ENCODE measurements at places on chromosomes 4 and X.

GRCh38 chrX:39631276-39632229 is 466.2 kb downstream of the BCOR start:
- no peaks in the 10 kb centered on the region for H3K27me3 ChIP-seq
- peaks cover 31% of the 10 kb centered on the region for H3K4me1 ChIP-seq
- no peak overlapping the region for H3K27ac ChIP-seq
- no peak for DNase-seq
- no peak overlapping the region for H3K4me3 ChIP-seq

DNA sequence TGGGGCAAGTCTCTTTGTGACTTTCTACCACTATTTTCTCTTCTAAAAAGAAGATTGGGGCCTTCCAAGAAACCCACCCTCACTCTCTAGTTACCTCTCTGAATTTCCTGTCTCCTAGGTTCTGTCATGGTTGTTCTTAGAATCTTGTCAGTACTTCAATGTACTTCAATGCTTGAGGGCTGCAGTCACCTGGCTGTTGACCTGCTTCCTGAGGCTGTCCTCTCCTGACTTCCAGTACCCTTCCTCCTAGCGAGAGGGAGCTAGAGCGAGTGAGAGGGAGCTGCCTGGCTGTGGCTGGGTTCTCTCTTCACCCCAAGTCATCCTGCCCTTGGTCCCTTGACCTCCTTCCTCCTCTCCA is 17.7 kb downstream of the CD99L2 start:
- no peaks in the 10 kb centered on the region for H3K27me3 ChIP-seq
- peaks cover 35% of the 10 kb centered on the region for H3K4me1 ChIP-seq
- H3K27ac ChIP-seq = peak overlapping the region; percentile 87
- H3K36me3 ChIP-seq = peaks cover 15% of the 10 kb centered on the region
- no peak overlapping the region for H3K4me3 ChIP-seq

- no peaks in the 10 kb centered on the region for H3K27me3 ChIP-seq
- H3K36me3 ChIP-seq = no peaks in the 10 kb centered on the region
- no peak overlapping the region for H3K4me3 ChIP-seq
- no peak for DNase-seq
- no peaks in the 10 kb centered on the region for H3K4me1 ChIP-seq
These were observed 157.0 kb downstream of the PCDH18 start for GRCh38 chr4:137375111-137375850.

DNA sequence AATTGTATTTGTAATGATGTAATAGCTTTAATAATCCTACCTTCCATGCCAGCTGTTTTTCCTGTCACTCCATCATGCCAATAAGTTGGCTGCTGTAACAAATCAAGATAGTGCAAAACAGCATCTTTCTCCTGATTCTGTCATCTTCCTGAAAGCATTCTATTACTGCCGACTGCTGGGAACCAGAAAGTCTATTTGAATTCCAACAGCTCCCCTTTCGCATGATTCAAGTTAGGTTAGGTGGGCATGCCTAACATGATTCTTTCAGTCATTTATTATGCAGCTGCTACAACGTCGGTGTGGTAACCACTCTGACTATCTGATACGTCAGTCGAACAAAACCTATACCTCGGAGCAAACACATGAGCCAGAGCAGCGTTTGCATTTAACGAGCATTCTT is 127.9 kb upstream of the DMD start:
- no peak overlapping the region for H3K4me3 ChIP-seq
- no peaks in the 10 kb centered on the region for H3K27me3 ChIP-seq
- no peak for DNase-seq
- no peak overlapping the region for H3K27ac ChIP-seq
- H3K4me1 ChIP-seq = no peaks in the 10 kb centered on the region
- H3K36me3 ChIP-seq = no peaks in the 10 kb centered on the region

DNA sequence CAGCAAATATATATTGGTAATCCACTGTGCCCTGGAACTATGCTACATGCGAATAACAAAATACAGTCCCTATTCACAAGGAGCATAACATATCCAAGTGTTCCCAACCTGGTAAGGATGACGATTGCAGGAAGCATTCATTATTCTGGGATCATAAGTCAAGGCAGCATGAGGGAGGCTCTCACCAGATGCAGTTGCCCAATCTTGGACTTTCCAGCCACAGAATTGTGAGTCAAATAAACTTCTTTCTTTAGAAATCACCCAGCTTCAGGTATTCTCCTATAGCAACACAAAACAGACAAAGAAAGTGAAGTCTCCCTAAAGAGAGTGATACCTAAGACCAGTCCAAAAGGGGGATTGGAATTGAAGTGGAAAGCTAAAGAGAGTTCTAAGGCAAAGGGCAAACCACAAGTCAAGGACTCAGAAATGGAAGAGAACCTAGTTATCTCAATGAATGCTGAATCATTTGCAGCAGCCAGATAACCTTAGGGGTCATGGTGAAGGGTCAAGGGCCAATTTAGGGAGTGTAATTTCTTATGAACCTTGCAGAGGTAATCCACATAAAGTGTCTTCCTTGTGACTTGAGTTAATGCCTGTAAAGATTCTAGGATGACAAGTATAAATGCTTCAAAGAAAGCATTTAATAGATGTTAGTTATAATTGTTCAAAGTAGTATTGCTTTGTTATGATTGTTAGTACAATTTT is 103.1 kb upstream of the PCDH7 start:
- peaks cover 2% of the 10 kb centered on the region for H3K27me3 ChIP-seq
- no peaks in the 10 kb centered on the region for H3K4me1 ChIP-seq
- no peaks in the 10 kb centered on the region for H3K36me3 ChIP-seq
- DNase-seq = no peak

GRCh38 chr4:144645631-144646522 is at the start of gene HHIP:
Gene HHIP, plus strand, starts transcription at chr4:144646156. Its CDS starts 520 bp downstream, at chr4:144646676.
- peaks cover 42% of the 10 kb centered on the region for H3K27me3 ChIP-seq
- H3K36me3 ChIP-seq = no peaks in the 10 kb centered on the region
- no peak within 1 kb of the TSS for H3K27ac ChIP-seq
- H3K4me1 ChIP-seq = peaks cover 27% of the 10 kb centered on the region
- peak; percentile 17 for DNase-seq
- peak within 1 kb of the TSS; percentile 81 for H3K4me3 ChIP-seq

DNA sequence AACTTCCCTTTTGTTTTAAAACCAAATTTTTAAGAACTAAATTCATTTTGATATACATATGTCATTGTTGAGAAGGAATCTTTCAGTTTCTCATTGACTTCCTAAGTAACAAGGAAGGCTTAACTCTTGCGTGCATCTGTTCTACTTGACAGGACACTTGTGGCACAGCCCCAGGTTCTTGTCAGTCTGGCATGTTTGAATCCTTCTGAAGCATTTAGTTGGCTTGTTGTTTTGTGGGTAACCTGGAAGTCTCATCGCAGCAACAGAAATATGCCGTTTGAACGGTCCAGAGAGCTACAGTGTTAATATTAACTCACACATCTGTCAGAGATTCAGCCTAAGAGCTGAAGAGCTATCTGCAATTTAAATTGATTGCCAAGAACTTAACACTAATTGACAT is 76.0 kb downstream of the GLRA3 start:
- H3K27me3 ChIP-seq = no peaks in the 10 kb centered on the region
- no peak overlapping the region for H3K4me3 ChIP-seq
- no peaks in the 10 kb centered on the region for H3K36me3 ChIP-seq
- no peaks in the 10 kb centered on the region for H3K4me1 ChIP-seq

DNA sequence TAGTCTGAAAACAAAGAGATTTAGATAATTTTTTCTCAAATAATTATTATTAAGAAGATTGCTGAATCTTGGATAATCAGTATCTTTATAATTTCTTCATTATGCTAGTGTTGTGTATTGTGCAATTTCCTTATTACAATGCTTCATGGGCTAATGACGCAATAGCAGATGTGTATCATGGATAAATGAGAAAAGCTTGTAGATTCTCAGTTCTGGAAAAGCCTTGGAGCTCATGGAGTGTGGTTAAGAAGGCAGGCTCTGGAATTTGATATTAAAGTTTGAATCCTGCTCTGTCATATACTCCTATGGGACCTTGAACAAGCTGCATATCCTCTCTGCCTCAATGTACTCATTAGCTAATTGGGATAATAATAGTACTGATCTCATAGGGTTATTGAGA is 18.9 kb upstream of the CXCL8 start:
- no peaks in the 10 kb centered on the region for H3K36me3 ChIP-seq
- no peaks in the 10 kb centered on the region for H3K4me1 ChIP-seq
- peaks cover 2% of the 10 kb centered on the region for H3K27me3 ChIP-seq
- DNase-seq = no peak
- H3K4me3 ChIP-seq = no peak overlapping the region
- no peak overlapping the region for H3K27ac ChIP-seq

GRCh38 chrX:41291309-41291708 is 42.7 kb upstream of the DDX3X start:
- H3K36me3 ChIP-seq = no peaks in the 10 kb centered on the region
- no peak overlapping the region for H3K4me3 ChIP-seq
- no peaks in the 10 kb centered on the region for H3K27me3 ChIP-seq
- no peak overlapping the region for H3K27ac ChIP-seq
- DNase-seq = no peak
- H3K4me1 ChIP-seq = no peaks in the 10 kb centered on the region

- peak; percentile 17 for DNase-seq
- peaks cover 25% of the 10 kb centered on the region for H3K4me1 ChIP-seq
- H3K27me3 ChIP-seq = no peaks in the 10 kb centered on the region
- peak overlapping the region; percentile 25 for H3K4me3 ChIP-seq
These were observed 69.4 kb downstream of the HMGB2 start for GRCh38 chr4:173264684-173265185.

DNA sequence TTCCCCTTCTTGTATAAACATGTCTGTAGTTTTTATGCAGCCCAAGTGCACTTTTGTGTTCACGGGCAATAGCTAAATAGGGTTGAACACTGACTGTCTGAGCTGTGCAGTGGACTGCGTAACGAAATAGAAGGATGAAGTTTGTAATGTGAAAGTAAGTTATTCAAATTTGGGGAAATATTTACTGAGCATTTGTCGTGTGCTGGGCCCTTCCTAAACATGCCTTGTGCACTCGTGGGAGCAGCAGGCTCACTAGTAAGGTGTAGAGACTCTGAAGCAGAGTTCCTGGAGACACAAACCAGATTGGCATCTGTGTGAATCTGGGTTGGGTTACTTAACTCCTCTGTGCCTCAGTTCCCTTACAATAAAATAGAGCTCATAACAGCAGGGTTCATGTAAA is 51.7 kb upstream of the C1QTNF7 start:
- H3K27me3 ChIP-seq = no peaks in the 10 kb centered on the region
- no peak overlapping the region for H3K4me3 ChIP-seq
- no peak overlapping the region for H3K27ac ChIP-seq
- no peaks in the 10 kb centered on the region for H3K36me3 ChIP-seq
- DNase-seq = no peak
- peaks cover 36% of the 10 kb centered on the region for H3K4me1 ChIP-seq

GRCh38 chrX:85897362-85898126 is 149.8 kb downstream of the CHM start:
- H3K27me3 ChIP-seq = no peaks in the 10 kb centered on the region
- peaks cover 14% of the 10 kb centered on the region for H3K36me3 ChIP-seq
- no peaks in the 10 kb centered on the region for H3K4me1 ChIP-seq
- H3K4me3 ChIP-seq = no peak overlapping the region

DNA sequence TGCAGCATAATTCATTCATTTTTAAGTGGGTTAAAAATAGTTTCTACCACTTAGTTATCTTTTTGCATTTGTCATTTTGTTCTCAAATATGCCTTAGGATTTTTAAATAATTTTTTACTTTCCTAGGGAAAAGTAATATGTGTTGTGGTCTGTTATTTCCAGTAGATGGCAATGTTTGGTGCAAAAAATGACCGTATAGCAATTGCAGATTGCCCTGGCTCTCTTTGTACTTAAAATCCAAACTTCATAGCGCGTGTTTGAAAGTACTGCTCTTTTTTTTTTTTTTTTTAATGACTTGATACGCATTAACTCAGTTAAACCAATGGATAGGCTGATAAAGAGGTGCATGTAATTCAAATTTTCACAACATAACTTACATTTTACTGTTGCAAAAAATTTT is 74.4 kb upstream of the RBMX start:
- no peaks in the 10 kb centered on the region for H3K4me1 ChIP-seq
- no peak overlapping the region for H3K4me3 ChIP-seq
- no peak for DNase-seq
- no peaks in the 10 kb centered on the region for H3K36me3 ChIP-seq
- no peak overlapping the region for H3K27ac ChIP-seq
- no peaks in the 10 kb centered on the region for H3K27me3 ChIP-seq

DNA sequence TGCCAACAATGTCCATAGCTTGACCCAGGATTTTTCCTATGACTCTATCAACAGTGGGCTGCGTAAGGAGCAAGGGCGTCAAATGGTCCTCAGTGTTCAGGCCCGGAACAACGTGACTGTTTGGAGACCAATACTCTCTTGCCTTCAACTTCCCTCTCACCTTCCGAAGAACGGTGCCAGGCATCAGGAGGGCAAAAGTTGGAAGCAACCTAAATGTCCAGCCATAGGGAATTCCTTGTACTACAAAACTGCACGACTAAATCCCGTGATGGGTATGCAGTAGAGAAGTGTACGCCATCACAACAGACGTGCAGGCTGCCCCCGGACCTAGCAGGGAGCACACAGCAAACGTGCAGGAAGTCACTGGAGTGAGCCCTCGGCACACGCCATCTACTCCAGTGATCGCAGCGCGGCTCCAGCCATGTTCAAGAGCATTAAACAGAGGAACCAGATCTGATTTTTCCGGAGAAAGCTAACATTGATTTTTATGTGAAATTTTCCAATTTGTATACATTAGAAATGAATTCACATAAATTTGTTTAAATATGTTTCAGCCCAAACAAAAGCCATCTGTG is 79.0 kb downstream of the JAKMIP1 start:
- peaks cover 5% of the 10 kb centered on the region for H3K4me1 ChIP-seq
- H3K27me3 ChIP-seq = peaks cover 6% of the 10 kb centered on the region
- no peak overlapping the region for H3K27ac ChIP-seq
- H3K4me3 ChIP-seq = no peak overlapping the region

- DNase-seq = no peak
- H3K27ac ChIP-seq = no peak overlapping the region
- no peaks in the 10 kb centered on the region for H3K4me1 ChIP-seq
- no peaks in the 10 kb centered on the region for H3K36me3 ChIP-seq
These were observed 171.1 kb downstream of the HHIP start for GRCh38 chr4:144817081-144817480.

- no peak overlapping the region for H3K27ac ChIP-seq
- no peaks in the 10 kb centered on the region for H3K4me1 ChIP-seq
- DNase-seq = no peak
- H3K36me3 ChIP-seq = no peaks in the 10 kb centered on the region
- no peak overlapping the region for H3K4me3 ChIP-seq
These were observed 21.2 kb upstream of the CYP4V2 start for GRCh38 chr4:186169945-186170802.
